ENCODE measurements at places on chromosomes 11 and 22. TPM values are rescaled to one million over a fixed set of nuclear protein-coding genes. Genes with fewer than 3 reads are reported as not detected.

OR5A1 gene
- total RNA-seq: not detected

RPS3 gene
- 3,784 TPM for total RNA-seq

KRTAP5-7 gene
- total RNA-seq: not detected

FADD gene
- 30.3 TPM for total RNA-seq

- no peak for DNase-seq
Observed at GRCh38 chr11:119788911-119789560, 60.0 kb upstream of the NECTIN1 start.
